ENCODE measurements at places on chromosomes 16 and 17.

DNA sequence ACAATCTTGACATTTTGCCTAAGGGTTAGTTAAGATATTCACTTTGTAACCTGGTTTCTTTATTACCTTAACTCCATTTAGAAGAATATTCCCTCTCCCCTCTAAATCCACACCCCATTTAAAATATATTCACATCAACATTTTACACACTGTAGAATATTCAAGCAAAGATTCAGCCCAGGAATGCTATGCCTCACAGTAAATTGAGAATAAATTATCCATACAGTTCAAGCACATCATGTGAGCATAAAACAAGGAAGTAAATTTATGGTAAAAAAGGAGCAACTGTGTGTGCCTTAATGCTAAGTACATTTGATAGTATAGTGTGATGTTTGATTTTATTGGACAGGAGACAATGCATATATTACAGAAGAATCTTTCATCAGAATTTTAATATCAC, 806.6 kb upstream of the KIF2B start:
- DNase-seq, result no peak

DNA sequence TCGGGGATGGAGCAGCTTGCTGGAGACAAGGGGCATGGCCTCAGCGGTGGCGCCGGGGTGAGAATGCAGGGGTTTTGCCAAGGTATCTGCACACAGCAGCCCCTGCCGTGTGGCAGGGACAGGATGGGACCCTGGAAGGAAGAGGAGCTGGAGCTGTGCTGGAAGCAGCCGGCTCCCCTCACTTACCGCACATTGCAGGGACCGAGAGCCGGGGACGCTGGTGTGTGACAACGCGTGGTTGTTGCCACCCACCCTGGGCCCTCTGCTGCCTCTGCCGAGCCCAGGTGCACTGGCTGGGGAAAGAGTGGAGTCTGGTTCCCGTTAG, 3.0 kb downstream of the NUBP2 start:
- DNase-seq, result no peak

GRCh38 chr16:20401066-20401465, 3.5 kb downstream of the PDILT start:
- DNase-seq, result no peak

- no peak for DNase-seq
These were observed 9.5 kb downstream of the PNMT start for GRCh38 chr17:39677542-39678339.

DNA sequence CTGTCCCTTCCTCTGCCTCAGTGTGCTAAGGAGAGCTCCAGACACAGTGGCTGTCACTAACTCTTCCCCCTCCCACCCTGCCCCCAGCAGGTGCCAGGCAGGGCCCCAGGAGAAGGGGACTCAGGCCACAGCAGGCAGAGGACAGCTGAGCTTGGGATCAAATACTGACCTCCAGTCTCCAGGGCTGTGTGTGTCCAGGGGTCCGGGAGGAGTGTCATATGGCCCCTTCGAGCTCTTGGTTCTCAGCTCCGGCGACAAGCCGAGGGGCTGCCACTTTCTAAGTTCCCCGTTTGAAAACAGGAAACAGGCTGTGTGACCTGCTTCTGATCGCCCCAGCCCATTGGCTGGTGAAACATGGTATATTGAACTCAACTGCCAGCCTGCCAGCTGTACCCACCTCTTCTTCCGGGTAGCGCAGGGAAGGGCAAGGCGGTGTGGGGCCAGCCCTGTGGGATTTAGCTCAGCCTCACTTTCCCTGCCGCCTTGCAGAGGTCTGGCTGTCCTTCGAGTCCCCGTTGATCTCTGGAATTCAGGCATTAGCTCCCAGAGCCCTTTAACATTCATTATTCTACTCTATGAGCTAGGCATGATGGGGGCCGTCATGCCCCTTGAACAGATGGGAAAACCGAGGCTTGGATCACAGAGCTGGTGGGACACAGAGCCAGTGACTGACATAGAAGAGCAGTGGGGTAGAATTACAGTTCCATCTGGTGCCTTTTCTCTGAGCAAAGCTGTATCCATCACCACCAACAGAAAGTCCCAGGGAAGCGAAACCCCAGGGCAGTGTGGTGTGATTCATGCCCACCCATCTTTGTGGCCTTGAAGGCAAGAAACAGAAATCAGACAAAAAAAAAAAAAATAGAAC, at the start of gene SNX20:
SNX20 (minus strand) TSS at position 292 of the 865 bp plus-strand sequence. CDS start 3,786 bp downstream, outside the sequence.
- peak; percentile 58 for DNase-seq

GRCh38 chr16:46731691-46732555, 16.2 kb downstream of the MYLK3 start:
- DNase-seq, result no peak

DNA sequence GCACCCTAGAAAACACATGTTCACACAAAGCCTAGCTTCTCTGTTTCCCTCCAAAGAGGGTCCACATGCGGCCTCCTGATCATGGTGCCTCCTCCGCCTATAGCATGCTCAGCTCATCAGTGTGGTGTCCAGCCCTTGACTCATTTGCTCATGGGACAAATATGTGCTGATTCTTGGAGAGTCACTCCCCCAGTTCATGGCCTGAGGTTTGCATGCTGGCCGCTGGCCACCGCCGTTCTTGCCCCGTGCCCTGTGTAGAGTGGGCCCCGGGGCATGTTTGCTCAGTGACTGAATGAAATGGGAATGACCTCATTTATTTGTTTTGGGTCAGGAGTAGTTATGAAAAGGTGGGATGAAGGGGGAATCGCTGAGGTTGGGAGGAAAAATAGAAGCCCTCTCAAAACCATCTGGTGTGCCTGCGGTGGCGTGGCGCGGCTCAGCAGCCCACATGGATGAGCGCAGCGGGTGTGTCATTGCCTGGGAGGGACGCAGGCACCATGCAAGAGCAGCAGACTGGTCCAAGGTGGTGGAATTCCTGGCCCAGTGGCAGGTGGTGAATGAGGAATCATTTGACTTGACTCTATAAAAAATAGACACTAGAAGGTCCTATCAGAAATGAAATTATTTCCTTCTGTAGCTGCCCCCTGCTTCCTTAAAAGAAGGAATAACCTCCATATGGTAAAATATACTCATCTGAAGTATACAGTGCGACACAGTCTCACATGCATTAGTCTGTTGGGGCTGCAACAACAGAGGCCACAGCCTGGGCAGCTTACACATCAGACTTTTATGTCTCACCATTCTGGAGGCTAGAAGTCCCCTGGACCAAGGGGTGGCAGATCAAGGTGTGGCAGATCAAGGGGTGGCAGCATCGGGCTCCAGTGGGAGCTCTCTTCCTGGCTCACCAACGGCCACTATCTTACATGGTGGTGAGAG, 31.7 kb downstream of the CRISPLD2 start:
- no peak for DNase-seq

- DNase-seq, result no peak
These were observed 20.3 kb downstream of the ALOX15B start for GRCh38 chr17:8059131-8059530.

GRCh38 chr17:31842195-31843069, 16.6 kb downstream of the COPRS start:
- peak; percentile 24 for DNase-seq

- no peak for DNase-seq
These were observed 15.0 kb downstream of the USP31 start for GRCh38 chr16:23134274-23134673.

DNA sequence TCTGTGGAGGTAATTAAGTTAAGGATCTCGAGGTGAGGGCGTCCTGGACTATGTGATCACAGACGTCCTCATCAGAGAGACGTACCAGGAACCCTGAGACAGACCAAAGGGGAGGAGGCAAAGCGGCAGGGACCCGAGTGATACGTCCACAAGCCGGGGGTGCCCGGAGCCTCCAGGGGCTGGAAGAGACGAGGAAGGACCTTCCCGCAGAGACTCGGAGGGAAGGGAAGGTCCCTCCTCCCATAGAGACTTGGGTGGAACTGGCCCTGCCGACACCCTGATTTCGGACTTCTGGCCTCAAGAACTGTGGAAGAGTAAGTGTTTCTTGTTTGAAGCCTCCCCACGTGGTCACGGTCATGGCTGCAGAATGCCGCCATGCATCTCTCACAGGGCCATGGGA, 30.8 kb downstream of the LMF1 start:
- no peak for DNase-seq

- no peak for DNase-seq
These were observed 16.0 kb upstream of the KCNJ16 start for GRCh38 chr17:70059071-70059470.

DNA sequence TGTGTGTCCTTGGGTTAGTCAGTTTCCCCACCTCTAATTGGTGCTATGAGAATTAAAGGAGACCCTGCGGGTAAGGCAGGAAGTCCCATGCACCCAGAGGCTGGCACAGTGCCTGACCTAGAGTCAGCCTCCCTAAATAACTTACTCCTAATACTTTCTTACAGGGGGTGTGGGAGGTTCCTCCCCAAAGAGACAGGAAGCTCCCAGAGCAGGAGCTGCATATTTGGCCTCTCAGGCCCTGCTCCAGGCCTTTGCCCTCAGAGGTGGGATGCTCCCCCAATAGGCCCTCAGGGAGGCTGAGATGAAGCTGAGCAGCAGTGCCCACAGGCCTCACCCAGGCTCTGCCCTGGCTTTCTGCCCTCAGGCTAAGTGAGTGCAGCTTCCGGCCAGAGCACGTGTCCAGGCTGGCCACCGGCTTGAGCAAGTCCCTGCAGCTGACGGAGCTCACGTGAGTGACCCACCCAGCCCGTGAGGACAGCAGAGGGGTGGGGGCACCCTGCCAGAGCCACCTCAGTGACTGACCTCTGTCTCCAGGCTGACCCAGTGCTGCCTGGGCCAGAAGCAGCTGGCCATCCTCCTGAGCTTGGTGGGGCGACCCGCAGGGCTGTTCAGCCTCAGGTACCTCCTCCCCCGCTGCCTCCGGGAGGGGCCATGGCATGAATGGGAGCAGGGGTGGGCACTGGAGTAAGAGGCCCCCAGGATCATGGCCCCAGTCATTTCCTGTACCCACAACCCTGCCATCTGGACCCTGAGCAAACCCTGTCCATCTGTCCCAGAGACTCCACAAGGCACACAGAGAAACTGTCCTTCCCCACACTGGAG, 31.1 kb upstream of the CPNE2 start:
- no peak for DNase-seq

DNA sequence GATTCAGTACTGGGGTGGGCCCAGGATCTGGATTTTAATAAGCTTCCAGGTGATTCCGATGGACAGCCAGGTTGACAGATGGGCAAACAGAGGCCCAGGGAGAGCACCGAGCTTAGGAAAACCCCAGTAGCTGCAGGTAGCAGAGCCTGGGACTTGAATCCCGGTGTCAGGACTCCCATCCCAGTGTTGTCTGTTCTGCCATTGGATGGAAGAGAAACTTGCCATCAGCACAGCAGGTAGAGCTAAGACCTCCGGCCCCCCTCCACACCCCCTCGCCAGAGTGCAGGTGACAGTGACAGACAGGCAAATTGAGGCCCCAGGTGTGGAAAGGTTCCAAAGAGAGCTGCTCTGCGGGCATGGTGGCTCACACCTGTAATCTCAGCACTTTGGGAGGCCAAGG, 12.4 kb downstream of the KATNB1 start:
- no peak for DNase-seq

Measured in activated CD4-positive, CD25-positive, alpha-beta regulatory T cell (primary cell).